Right atrium auricular region (tissue), 2 donors: ENCODE measurements at places on chromosomes 7 and 10. TPM values are rescaled to one million over a fixed set of nuclear protein-coding genes. Genes with fewer than 3 reads are reported as not detected.
A peak's percentile ranks its signal among the peaks of the same experiment; 100 is the strongest.

Gene PKD2L1
- total RNA-seq = not detected

Gene TAF3
- total RNA-seq = 6.1 TPM

Gene LFNG
- total RNA-seq = 3.8 TPM

GRCh38 chr7:79735012-79735411, 281.5 kb upstream of the MAGI2 start:
- no peak for DNase-seq

GRCh38 chr7:14973712-14974428, 71.3 kb upstream of the DGKB start:
- no peak for DNase-seq

- peak; percentile 63 for DNase-seq
These were observed 4.8 kb upstream of the CHN2 start for GRCh38 chr7:29189743-29190201.

- DNase-seq = no peak
These were observed 5.9 kb downstream of the EBF3 start for GRCh38 chr10:129958148-129958628.

DNA sequence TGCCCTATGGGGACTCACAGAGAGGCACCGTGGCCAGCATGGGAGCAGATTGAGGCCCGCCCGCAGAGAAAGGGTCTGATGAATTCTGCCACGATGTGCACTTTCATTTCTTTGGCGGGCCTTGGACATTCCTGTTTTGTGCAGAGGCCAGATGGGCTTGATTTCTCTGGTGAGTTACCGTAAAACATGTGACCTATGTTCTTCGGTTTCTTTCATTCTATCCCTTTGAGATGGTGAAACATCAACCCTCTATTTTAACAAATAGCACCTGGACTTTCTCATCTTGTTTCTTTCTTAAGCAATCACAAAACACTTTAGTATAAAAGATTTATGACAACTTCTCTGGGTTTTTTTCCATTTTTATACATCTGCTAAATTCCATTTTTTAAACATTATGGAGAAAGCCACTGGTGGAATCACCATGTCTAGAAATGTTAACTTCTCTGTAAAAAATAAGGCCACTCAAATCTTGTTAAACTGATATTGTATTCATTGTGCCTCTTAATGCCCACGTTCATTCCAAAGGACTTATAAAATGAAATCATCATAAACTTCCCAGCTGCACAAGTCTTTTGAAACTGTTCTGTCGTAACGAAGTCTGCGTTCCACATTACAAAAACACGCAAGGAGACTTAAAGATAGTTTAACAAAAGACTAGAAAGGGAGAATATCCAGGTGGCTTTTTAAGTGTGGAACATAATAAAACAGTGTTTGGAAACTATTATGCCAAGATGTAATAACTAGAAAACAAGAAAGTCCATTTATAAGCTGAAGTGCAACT, 21.4 kb upstream of the ODAD2 start:
- no peak for DNase-seq

- DNase-seq = no peak
These were observed 7.6 kb downstream of the IQCE start for GRCh38 chr7:2566348-2566889.

- DNase-seq = no peak
These were observed 61.6 kb downstream of the GRK5 start for GRCh38 chr10:119268871-119269506.

DNA sequence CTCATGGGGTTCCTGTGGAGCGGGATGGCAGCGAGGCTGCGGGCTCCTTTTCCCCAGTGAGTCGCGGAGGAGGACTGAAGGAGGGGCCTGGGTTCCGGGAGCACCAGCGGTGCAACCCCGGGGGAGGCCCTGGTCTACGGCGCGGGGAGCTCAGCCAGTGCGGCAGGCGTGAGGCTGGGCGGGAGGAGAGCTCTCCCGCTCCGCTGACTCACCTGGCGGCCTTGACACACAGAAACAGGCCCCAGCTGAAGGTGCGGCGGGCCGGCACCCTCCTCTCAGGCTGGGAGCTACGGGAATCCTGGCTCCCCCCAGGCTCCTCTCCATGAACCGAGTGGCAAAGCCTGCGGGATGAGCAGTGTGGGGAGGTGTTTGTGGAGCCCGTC, 6.8 kb upstream of the NOM1 start:
- no peak for DNase-seq

- DNase-seq = no peak
These were observed 6.0 kb upstream of the ZRANB1 start for GRCh38 chr10:124935946-124936345.

DNA sequence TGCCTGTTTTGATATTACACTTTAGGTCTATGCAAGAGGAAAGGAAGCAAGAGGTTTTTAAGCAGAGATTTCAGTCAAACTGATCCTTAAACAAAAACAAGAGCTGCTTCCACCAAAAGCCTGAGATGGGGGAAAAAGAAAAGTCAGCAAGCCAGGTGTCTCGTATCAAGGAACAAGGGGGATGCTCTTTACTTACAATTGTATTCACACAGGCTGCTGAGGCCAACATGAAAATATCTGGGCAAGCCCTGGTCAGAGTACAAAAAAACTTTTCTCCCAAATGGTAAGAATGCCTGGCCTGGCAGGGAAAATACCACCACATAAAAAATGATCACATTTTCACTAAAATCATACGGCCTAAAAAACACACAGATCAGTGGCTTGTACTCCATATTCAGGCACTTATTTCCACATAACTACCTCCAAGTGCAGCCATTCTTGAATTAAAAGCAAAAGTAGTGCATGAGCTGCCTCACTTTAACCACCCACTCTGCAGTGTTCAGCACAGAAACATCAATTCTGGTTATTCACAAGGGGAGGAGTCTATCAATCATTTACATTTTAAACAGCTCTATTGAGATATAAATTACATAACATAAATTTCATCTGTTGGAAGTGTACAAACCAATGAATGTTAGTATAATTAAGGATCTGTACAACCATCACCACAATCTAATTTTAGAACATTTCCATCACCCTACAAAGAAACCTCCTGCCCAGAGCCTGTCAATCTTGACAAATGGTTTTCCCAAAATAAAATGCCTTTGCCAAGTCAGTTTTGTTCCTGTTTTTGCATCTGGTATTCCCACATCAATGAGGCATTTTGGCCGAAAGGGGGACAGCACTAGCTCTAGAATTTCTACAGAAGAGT, 70.2 kb downstream of the GRB10 start:
- DNase-seq = no peak
